HCEC 1CT (cell line): ENCODE measurements at places on chromosomes 2 and 18.
A peak's percentile ranks its signal among the peaks of the same experiment; 100 is the strongest.

- no peak for DNase-seq
Observed at GRCh38 chr2:214088536-214088935, 322.3 kb upstream of the VWC2L start.

DNA sequence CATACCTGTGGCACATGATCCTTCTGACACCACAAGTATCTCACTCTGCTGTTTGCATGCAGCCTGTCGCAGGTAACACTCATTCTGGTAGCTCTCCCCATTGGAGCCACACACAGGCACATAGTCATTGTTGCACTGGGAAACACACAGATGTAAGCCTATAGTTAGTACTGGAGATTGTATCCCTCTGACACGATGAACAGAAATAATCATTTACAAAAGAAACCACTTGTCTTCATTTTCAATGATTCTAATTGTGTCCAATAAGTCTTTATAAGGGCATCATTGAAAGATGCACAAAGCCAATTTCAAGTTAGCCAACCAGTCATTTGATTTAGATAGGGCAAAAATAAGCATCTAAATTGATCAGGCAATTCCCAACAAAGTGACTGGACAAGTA is 10.4 kb downstream of the TMEFF2 start:
- no peak for DNase-seq

- peak; percentile 43 for DNase-seq
Observed at GRCh38 chr2:237072067-237072931, 13.4 kb upstream of the COPS8 start.

GRCh38 chr18:66676699-66677098 is 72.8 kb upstream of the CDH19 start:
- no peak for DNase-seq

GRCh38 chr2:25701801-25702200 is 28.4 kb upstream of the DTNB start:
- no peak for DNase-seq

- no peak for DNase-seq
Observed at GRCh38 chr2:81467096-81467495, 1162.5 kb upstream of the LRRTM1 start.

- no peak for DNase-seq
Observed at GRCh38 chr2:5026571-5027234, 665.5 kb upstream of the SOX11 start.

- no peak for DNase-seq
Observed at GRCh38 chr2:215611609-215612386, 175.9 kb upstream of the FN1 start.

DNA sequence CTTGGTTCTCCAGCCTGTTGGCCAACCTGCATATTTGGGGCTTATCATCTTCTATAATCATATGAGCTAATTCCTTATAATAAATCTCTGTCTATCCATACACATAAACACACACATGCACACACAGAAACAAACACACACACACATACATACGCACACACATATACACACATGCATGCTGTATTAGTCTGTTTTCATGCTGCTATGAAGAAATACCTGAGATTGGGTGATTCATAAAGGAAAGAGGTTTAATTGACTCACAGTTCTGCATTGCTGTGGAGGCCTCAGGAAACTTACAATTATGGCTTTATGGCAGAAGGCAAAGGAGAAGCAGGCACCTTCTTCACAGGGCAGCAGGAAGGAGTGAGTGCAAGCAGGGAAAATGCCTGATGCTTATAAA is 707.4 kb upstream of the CDH2 start:
- peak; percentile 30 for DNase-seq

GRCh38 chr2:148971547-148971946 is 67.0 kb upstream of the LYPD6B start:
- DNase-seq = no peak

GRCh38 chr2:15936277-15937104 is 3.9 kb upstream of the MYCN start:
- DNase-seq = no peak

- DNase-seq = no peak
Observed at GRCh38 chr2:104853534-104854497, at the start of gene POU3F3. Gene POU3F3 (plus strand): TSS chr2:104854115. CDS start chr2:104855511, 1,396 bp downstream.

GRCh38 chr2:127542231-127542630 is 6.7 kb downstream of the MYO7B start:
- no peak for DNase-seq

DNA sequence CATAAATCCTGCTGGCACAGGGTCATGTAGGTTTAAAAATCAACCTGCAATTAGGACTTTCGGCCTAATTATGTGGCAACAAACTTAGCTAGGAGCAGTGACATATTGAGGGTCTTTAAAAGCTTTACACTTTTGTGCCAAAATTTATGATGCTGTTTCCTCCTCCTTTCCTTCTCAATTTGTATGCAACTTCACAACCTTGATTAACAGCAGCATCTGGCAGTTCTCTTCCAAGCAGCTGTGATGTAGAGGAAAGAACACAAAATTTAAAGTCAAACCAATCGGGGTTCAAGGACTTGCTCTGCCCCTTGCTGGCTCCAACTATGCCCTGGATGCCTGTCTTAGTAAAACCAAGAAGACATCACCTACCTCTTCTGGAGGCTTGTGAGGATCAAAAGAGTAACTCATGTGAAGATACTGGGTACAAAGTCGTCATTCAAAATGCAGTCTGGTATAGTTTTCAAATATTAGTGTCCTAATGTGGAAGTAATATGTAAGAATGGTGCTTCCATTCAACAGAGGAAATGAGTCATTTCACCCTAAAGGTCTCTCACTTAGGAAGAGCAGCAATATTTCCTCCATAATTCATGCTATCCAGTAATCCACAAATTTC is 94.7 kb downstream of the ANKRD44 start:
- peak; percentile 56 for DNase-seq

- peak; percentile 83 for DNase-seq
Observed at GRCh38 chr18:68779169-68779568, 18.7 kb upstream of the CCDC102B start.

DNA sequence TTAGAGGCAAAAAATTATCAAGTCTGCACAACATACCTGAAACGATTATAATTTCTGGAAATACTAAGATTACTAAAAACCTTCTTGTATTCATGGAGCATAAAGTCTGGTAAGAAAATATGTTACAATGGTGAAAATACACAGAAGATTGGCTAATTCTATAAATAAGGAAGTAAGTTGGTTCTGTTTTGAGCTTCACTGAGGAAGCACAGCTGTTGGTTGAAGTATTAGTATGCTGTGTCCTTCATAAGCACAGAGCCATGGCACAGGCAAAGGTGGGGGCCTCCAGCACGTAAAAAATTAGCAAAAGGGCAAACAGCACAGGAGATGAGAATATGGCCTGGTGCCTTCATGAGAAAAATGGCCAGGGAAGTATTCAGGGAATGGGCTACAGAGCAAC is 40.4 kb upstream of the ANKRD62 start:
- no peak for DNase-seq

DNA sequence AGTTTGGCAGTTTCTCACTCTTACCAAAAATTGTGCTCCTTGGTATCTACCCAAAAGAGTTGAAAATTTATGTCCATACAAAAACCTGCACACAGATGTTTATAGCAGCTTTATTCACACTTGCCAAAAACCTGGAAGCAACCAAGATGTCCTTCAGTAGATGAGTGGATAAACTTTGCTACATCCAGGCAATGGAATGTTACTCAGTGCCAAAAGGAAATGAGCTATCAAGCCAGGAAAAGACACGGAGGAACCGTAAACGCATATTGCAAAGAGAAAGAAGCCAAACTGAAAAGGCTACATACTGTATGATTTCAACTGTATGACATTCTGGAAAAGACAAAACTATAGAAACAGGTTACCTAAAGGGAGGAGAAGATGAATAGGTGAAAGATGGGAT is 36.1 kb downstream of the TMEM163 start:
- DNase-seq = no peak

DNA sequence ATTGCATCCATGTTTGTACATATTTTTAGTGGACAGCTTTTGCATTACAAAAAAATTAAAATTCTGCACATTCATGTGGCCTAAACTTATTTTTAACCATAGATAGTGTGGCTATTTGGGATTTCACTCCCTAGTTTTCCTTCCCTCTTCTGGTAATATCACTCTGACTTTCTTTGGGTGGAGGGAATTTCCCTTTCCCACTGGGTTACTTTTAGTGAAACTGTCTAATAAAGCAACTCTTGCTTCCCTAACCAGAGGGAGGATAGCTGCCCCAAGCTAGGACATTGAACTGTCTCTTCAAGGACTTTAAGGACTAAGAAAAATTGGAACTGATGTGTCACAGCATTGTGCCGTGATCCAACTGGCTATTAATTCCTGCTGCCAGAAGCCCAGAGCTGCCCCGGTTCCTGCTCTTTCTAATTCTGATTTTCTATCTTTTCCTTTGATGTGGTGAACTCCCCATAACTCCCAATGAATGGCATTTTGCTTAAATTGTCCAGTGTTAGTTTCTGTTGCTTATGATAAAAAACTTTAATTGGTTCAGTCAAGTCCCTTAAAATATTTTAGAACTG is 20.0 kb upstream of the EFR3B start:
- no peak for DNase-seq

DNA sequence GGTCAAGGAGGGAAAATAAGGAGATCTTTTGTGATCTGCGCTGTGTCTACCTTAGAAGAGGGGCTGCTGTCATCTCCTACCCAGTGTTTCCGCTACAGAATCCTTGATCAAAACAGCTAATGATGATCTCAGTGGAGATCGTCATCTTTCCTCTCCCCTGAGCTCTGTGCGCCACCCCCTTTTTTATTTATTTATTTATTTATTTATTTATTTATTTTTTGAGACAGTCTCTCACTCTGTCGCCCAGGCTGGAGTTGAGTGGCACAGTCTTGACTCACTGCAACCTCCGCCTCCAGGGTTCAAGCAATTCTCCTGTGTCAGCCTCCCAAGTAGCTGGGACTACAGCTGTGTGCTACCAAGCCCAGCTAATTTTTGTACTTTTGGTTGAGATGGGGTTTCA is 55.5 kb downstream of the SERTAD2 start:
- DNase-seq = no peak

DNA sequence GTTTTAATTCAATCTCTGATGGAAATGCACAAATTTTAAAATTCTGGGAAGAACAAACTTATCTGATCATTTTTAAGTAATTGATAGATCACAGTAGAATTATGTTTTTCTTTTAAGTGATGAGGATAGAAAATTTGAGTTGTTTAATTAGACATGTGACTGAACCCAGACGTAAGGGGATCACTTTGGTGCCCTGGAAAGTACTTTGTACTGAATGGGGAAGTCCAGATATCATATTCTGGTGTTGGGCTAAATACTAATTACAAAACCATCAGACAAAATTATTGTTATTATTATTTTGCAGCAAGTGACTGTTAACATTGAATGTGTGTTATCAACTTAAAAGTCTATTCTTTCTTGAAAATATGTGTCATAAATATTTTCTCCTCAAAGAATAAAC is 994.6 kb downstream of the TSN start:
- no peak for DNase-seq

- DNase-seq = no peak
Observed at GRCh38 chr2:163625632-163626031, 110.2 kb downstream of the FIGN start.

GRCh38 chr2:74497777-74498499 is 1.5 kb downstream of the LBX2 start:
- DNase-seq = no peak

GRCh38 chr2:239870276-239870675 is 154.9 kb downstream of the NDUFA10 start:
- no peak for DNase-seq

- no peak for DNase-seq
Observed at GRCh38 chr2:236980961-236981360, 104.7 kb upstream of the COPS8 start.

GRCh38 chr2:62455957-62456692 is 49.9 kb downstream of the TMEM17 start:
- no peak for DNase-seq

- peak; percentile 47 for DNase-seq
Observed at GRCh38 chr2:171410101-171410500, 23.7 kb downstream of the METTL8 start.

DNA sequence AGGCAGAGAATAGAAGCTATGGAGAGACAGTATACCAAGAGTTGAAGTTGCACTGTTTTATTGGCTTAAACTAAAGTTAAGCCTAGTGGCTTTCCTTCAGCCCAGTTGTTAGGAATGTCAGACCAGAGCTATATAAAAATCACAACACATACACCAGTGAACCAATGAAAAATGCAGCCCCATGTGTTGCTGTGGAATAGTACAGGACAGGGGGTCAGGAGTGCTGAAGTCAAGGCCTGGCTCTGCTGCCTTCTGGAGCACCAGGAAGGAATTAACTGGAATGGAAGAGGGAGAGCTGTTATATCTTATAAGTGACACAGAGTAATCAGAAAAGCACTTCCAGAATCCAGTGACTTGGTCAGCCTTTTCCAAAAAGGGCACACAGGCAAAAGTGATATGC is 58.9 kb downstream of the OSR1 start:
- peak; percentile 3 for DNase-seq

- peak; percentile 96 for DNase-seq
Observed at GRCh38 chr18:68177807-68178702, 536.9 kb downstream of the TMX3 start.

DNA sequence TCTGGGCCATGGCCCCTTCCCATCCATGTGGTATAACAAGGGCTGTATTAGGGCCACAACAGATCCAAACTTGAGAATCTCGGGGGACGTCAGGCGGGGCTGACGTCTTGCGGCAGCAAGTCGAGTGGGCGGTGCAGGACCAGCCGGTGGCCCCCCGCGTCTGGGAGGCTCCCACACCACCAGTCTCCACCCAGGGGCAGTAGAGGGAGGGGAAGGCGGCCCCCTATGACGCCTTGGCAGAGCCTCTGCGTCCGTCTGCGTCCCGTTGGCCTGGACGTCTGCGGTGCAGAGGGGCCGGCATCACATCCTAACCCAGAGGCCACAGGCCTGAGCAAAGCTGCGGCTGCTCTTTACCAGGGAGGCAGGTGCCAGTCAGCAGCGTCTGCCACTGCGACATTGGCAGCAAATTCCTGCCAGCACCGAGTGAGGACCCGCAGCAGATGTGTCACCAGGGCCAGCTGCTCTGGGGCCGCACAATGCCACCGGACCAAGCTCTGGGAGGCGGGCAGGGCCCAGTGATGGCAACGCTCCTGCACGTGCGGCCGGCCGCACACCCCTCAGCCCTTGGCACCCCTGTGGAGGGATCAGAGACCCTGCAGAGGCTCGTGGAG is 73.8 kb downstream of the KCNG2 start:
- DNase-seq = no peak

DNA sequence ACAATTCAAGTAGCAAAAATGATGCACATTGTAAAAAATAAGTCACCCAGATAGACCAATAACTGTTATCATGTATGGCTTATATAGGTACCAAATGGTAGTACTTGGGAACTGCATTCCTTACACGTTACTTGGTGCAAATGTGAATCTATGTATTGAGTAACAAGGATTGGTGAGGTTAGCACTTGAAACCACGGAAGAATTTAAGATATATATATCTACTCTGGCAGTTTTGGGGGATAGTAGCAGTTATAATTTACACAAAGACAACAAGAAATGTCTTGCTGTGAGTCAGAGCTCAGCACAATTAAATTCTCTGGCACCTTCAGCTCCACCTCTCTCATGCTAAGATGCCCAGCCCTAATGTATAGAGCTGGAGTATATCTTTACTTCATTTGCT is 359.4 kb upstream of the RAB12 start:
- no peak for DNase-seq

DNA sequence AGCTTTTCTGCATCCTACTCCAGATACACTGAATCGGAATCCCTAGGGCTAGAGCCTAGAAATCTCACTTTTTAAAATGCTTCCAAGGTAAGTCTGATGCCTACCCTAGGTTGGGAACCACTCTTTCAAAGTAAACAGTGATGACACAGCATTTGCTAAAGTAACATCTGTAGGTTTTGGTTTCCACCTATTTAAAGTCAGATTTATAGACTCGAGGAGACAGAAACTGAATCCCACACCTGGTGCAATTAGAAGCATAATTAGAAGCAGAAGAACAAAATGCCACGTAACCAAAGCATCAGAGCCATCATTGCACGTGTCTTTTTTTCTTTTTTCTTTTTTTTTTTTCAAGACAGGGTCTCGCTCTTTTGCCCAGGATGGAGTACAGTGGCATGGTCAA is 40.9 kb downstream of the PDK1 start:
- no peak for DNase-seq
